ENCODE measurements at places on chromosomes 16 and 17. TPM values are rescaled to one million over a fixed set of nuclear protein-coding genes. Genes with fewer than 3 reads are reported as not detected.
A peak's percentile ranks its signal among the peaks of the same experiment; 100 is the strongest.

- DNase-seq: no peak
These were observed 44.0 kb upstream of the AKTIP start for GRCh38 chr16:53546988-53547391.

- peak; percentile 53 for DNase-seq
These were observed 113.5 kb upstream of the RPL38 start for GRCh38 chr17:74089869-74090464.

GRCh38 chr16:2022723-2023091 is 3.1 kb downstream of the NPW start:
- no peak for DNase-seq

DNA sequence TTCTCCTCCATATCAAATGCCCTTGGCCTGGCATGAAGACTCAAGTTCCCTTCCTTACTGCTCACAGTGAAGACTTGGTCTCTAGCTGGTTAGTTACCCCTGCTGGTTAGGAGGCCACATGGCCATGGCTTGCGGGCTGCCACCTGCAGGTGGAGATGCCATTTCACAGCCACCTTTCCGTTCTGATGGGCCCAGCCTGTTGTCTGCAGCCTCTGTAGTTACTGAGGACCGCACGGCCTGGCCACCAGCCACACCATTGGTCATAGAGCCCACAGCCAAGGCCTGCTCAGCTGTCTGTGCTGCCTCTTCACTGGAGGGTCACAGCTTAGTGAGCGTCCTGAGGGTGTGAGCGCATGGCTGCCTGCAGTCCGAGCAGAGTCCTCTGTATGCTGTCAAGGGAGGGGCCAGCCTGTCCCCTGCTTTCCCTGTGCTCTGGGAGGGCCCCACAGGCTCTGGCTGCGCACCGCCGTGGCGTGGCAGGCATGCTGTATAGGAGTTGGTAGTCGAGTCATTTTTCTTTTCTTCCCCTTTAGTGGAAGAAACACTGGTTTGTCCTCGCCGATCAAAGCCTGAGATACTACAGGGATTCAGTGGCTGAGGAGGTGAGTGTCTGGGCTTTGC is 59.2 kb downstream of the PLD6 start:
- DNase-seq: no peak

DNA sequence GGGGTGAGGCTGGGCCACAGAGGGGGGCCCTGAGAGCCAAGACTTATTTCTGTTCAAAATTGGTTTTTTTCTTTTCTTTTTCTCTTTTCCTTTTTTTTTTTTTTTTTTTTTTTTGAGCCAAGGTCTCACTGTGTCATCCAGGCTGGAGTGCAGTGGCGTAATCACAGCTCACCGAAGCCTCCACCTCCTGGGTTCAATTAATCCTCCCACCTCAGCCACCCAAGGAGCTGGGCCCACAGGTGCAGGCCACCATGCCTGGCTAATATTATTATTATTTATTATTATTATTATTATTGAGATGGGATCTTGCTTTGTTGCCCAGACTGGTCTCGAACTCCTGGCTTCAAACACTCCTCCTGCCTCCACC is 17.5 kb upstream of the CACNA1H start:
- peak; percentile 68 for DNase-seq

Gene CSF3
- total RNA-seq: 0.41 TPM

DNA sequence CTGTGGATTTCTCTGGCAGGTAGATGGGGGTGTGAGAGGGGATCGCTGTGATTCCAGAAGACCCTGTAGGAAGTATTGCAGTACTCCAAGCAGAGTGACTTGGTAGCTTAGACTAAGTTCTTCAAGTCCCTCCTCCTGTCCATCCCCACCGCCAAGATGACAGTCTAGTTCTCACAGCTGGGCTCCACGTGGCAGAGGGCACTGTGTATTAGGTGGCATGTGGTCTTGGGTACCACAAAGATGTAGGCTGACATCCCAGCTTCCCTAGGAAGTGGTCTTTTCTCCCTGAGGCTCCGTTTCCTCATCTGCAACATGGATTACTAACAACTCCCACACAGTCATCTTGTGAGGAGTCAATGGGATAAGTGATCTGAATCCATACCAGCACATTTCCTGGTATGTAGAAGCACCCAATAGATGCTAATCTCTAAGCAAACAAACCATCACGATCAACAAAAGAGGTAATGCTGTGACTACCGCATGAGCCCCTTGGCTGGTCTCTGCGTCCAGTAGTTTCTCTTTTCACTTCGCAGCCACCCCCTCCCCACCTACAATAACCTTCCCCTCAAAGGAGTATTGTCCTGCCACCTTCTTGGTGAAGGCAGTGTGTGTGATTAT is 349.1 kb upstream of the EEF2KMT start:
- DNase-seq: no peak

DNA sequence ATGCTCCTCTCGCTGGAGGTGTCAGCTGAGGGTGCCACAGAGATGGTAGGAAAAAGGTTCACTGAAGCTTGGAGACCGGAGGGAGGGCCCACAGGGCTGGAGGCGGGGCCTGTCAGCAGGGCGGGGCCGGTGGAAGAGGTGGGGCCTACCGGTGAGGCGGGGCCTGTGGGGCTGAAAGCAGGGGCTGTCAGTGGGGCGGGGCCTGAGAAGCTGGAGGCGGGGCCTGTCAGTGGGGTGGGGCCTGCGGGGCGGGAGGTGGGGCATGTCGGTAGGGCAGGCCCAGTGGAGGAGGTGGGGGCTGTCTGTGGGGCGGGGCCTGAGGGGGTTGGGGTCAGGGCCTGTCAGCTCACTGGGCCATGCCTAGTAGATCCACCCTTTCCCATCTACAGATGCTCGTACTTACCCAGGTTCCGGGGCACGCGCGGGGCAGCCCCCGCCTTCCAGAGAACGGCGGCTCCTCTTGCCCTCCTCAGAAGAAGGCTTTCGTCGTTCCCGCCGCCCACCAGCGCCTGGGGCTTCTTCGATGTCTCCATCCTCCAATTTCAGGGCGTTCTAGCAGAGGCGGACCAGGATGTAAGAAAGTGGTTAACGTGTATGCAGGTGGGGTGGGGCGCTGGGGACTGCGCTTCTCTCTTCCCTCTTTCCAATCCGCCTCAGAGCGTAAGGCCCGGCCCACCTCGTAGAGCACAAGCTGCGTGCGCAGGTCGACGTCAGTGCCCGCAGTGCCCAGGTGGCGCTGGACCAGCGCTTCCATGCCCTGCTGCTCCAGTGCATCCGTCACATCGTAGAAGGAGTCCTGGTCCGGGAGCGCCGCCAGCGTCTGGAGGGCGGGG is 9.8 kb downstream of the TMEM208 start:
- DNase-seq: peak; percentile 61

GRCh38 chr17:68587847-68588246 is 13.3 kb downstream of the FAM20A start:
- no peak for DNase-seq

- no peak for DNase-seq
These were observed 58.6 kb downstream of the SPECC1 start for GRCh38 chr17:20067711-20068110.

Gene WNT9B
- 2.0 TPM for total RNA-seq

Gene SP2
- 7.6 TPM for total RNA-seq

- peak; percentile 26 for DNase-seq
These were observed 200.8 kb downstream of the PRKCB start for GRCh38 chr16:24036614-24037013.

Gene KRT27
- total RNA-seq: not detected

Gene NACA2
- total RNA-seq: not detected

Gene ITGAX
- total RNA-seq: 6.6 TPM

DNA sequence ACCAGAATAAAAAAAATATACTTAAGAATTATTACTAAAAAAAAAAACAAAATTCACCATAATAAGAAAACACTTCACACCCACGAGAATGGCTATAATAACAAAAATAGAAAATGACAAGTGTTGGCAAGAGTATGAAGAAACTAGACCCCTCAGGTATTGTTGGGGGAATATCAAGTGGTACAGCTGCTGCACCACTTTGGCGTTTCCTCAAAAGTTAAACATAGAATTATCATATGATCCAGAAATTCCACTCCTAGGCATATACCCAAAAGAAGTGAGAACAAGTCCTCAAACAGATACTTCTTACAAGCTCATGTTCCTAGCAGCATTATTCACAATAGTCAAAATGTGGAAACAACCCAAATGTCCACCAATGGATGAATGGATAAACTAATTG is 26.3 kb downstream of the AMFR start:
- no peak for DNase-seq

GRCh38 chr17:31582151-31582907 is 190.9 kb downstream of the RAB11FIP4 start:
- peak; percentile 63 for DNase-seq

DNA sequence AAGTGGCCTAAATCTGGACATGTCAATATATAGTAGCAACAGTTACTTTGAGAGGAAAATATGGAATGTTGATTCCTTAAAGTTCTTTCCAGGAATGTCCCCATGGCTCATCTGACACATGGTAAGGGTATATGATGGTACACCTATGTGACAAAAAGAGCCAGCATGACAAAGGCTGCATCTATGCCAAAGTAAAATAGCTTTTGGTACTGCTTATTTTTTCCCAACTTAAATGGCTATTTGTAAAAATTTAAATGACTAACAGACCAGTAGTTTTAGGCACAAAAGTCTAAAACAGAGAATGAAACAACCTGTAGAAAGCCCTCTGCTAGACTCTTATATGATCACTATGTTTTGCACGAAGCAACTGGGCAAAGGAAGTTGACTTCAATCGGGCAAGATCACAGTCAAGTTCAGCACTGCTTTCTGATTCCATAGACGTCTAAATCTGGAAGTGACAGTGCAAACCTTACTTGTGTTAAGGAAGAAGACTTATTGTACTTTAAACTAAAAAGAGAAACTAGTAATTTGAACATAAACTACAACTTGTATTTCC is 135.1 kb downstream of the SKAP1 start:
- DNase-seq: no peak

Gene CLEC19A
- total RNA-seq: not detected

DNA sequence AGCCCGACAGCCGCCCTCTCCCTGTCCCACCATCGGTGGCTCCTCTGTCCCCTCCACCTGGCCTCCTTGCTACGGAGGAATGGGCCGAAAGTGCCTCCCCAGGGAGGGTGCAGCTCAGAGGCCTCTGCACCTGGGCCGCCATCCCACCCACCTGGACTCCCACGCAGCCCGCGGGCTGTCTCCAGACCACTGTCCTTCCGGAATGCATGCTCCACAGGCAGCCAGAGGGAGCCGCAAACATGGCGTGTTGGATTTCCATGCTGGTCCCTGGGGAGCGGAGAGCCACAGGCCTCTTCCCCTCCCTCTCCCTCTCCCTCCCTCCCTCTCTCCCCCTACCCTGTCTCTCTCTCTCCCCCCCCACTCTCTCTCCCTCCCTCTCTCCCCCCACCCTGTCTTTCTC is 3.0 kb downstream of the SSTR5 start:
- DNase-seq: no peak

DNA sequence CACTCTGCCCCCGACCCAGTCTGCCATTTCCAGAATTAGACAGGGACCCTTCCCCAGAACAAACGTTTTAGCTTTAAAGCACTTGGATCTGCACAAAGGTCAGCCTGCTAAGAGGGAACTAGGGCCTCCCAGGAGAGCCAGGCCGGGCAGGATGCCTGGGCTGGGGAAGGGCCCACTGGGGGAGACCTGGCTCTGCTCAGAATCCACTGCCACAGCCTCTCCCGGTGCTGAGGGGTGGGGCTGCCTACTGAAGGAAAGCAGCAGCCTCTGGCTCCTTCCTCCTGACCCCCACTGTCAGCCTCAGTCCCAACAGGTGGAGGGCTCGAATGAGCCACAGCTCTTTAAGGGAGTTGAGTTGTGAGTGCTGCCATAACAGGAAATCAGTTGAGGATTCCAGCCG is 1.7 kb downstream of the YBX2 start:
- DNase-seq: no peak

Gene SCGB1C2
- total RNA-seq: not detected

- DNase-seq: no peak
These were observed 230.6 kb downstream of the C16orf95 start for GRCh38 chr16:87086575-87086974.

Gene PSMC5
- 141 TPM for total RNA-seq

DNA sequence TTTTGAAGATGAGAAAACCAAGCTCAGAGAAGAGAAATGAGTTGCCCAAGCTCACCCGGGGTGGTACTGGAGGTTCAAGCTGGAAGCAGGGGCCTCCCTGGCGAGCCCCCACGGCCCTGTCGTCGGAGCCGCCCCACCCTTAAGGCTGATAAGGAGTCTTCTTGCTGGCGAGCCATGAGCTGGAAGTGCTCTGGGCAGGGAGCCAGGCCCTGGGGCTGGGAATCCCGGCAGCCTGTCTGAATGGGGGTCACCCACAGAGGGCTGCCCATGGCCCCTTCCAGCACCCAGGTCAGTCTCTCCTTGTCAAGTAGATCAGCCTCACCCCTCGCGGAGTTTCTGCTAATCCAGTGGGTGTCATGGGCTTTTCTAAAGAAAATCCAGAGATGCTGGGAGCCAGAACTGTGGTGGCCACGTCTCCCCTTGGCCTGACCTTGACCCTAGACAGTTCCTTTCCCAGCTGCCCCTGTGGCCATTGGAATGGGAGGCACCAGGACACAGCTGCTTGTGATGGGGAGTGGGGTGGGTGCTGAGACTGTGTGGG is 1.2 kb upstream of the P2RX1 start:
- peak; percentile 58 for DNase-seq

Gene ITGB3
- 0.12 TPM for total RNA-seq

Gene SLC2A4
- total RNA-seq: 10.0 TPM

- DNase-seq: no peak
These were observed 20.5 kb downstream of the ZNF385C start for GRCh38 chr17:42077755-42078154.

DNA sequence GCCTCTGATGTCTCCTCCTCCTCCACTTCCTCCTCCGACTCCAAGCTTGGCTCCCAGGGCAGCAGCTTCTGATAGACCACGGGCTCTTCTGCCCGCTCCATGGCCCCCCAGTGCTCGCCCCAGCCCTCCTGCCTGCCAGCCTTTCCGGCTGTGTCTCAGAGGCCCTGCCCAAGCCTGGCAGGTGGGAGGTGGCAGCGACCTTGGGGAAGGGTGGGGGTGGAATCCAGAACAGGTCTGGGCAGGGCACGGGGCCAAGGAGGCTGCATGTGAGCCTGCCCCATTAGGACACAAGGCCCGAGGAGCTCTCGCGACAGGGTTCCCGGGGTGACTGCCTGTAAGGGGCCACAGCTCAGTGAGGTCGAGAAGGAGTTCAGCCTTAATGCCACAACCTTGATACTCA is at the start of gene GGT6:
TSS of gene GGT6 (minus strand) at position 157 of the 400 bp plus-strand sequence. CDS start at position 101, 56 bp downstream.
- no peak for DNase-seq

- DNase-seq: no peak
These were observed 198.7 kb downstream of the KIF2B start for GRCh38 chr17:54021418-54021817.

DNA sequence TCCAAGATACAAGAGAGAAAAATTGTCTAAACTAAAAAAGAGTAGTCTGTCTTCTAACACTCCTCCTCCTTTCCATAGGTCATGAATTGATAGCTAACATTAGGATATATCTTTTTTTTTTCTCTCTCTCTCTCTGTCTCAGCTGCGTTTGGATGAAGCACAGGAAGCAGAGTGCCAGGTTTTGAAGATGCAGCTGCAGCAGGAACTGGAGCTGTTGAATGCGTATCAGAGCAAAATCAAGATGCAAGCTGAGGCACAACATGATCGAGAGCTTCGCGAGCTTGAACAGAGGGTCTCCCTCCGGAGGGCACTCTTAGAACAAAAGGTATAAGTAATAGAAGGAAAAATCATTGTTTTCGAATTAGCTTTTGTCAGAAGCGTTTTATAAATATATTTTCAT is 32.9 kb downstream of the ABHD15 start:
- no peak for DNase-seq

Gene MYH3
- 0.95 TPM for total RNA-seq

All from adrenal gland (tissue), 19 donors.